Ecto neural progenitor cell (in vitro differentiated cells): ENCODE measurements at places on chromosomes 16 and 17.
A peak's percentile ranks its signal among the peaks of the same experiment; 100 is the strongest.

- no peak for DNase-seq
Observed at GRCh38 chr17:57574040-57574513, 171.0 kb downstream of the CCDC182 start.

DNA sequence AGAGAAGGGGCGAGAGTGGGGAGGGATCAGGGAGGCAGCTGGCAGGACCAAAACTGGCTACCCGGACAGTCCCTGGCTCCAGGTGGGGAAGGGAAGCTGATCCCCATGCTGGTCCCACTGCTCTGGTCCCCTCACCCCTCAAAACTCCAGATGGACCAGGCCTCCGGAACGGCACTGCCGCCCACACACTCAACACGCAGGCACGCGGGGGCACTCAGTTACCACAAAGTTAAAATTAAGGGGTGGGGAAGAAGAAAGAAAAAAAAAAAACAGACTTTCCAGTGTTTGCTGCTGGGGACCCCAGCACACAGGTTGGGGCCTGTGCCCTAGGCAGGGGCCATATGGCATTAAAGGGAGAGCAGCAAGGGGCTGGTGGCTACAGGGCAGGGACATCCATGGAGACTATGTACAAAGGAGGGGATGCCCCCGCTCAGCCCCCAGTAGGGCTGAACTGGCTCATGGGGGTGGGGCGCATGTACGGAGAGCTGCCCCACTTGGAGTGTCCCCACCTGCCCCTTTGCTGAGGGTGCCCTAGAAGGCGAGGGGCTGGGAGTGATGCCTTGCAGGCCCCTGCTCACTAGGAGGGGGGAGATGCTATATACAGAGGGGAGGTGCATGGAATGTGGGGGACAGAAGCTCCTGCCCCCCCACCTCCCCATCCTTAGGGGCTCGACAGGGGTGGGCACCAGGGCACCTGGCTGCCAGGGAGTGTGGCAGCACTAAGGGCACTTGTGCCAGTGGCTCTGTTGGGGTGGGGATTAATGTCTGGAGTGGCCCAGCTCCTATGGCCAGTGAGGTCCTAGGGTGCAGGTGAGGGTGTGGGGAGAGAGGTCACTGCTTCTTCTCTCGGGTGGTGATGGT, 5.6 kb downstream of the TP53I13 start:
- DNase-seq, result no peak

- DNase-seq, result no peak
Observed at GRCh38 chr16:22618842-22619241, 108.2 kb downstream of the NPIPB5 start.

- DNase-seq, result no peak
Observed at GRCh38 chr16:58324792-58325191, 30.0 kb upstream of the PRSS54 start.

DNA sequence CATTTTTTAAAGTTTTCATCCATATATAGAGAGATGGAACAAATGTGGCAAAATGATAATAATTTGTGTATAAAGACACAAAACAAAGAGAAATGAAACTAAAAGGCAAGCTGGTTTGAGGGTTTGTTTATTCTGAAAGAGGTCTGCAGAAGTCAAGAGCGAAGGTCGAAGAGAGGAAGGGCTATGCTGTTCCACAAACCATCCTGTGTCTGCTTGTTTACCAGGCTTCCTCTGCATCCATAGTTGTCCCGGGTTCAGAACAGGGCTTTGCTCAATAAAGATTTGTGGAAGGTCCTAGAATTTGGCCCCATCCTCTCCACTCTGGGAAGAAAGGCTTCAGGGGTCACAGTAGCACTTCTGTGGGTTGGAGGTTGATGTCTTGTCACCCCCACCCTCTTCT, 2.4 kb upstream of the MARVELD3 start:
- no peak for DNase-seq

- no peak for DNase-seq
Observed at GRCh38 chr17:7667656-7668406, 17.1 kb downstream of the ATP1B2 start.

DNA sequence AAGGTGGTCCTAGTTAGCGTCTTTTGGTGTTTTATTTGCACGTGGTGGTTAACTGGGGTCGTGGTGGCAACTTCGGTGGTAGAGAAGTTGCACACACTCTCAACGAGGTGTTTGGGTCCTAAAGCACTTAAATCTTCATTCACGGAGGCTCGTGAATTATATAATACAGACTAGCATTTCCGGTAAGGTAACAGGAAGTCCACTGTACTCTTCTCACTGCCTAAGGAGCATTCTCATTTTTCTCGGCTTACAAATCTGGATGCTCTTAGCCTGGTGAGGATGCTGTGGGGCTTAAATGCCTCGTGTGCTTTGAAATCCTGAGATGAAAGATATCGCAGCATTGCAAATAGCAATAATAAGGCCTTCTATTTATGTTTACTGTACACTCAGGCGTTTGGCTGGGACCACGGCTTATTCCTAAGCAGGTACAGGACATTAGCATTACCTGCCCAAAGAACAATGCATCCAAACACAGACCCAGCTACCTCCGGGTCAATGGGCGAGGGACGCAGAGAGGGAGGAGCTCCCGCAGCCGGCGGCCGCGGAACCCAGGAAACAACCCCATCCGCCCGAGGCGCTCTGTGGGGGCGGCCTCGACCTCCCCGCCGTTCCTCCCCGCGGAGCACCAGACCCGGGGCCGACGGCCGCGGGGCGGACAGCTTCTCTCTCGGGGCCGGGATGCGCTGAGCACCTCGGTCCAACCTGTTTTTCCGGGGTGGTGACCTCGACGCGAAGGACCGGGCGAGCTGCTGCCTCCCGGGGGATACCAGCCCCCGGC, 856 bp downstream of the DNAJA2 start:
- DNase-seq, result no peak

GRCh38 chr16:81280393-81280792, 34.4 kb upstream of the GAN start:
- DNase-seq, result no peak

- DNase-seq, result no peak
Observed at GRCh38 chr17:79205688-79206205, 131.1 kb downstream of the ENGASE start.

DNA sequence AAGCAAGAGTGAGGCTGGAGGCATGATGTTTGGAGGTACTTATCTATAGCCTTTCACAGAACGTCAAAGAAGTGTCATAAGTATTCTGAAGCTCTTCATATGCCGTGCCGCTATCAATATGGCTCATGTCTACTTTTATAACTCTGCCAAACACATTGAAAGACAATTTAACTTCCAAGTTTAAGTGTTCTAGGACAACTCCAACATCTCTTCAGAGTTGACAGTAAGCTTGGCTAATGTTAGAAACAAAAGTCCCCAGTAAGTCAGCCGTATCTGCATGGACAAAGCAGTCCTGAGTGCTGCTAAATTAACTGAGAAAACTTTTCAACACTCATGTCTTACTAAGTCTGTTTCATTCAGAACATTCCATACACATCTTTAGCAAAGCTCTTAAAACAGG, 32.2 kb downstream of the GRB2 start:
- DNase-seq, result no peak

GRCh38 chr16:13435873-13436474, 484.0 kb upstream of the ERCC4 start:
- DNase-seq, result no peak

- DNase-seq, result no peak
Observed at GRCh38 chr17:50088952-50089825, 6.0 kb upstream of the PDK2 start.

- DNase-seq, result no peak
Observed at GRCh38 chr16:54657058-54657708, 273.5 kb upstream of the IRX5 start.

GRCh38 chr16:77171745-77172635, 19.0 kb upstream of the MON1B start:
- no peak for DNase-seq

DNA sequence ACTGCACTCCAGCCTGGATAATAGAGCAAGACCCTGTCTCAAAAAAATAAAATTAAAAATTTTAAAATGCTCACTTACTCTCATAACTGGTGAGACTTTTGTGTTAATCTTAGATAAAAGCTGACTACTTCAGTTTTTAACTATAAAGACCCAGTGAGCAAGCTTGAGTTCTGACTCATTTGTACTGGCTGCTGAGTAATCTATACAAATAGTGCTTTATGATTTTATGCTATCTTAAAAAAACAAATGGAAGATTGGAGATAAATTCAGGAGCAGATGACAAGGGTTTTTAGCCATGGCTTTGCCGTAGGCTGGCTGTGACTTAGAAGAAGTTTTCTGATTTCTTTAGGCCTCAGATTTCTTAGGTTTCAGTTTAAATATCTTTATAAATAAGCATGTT, 30.5 kb downstream of the SNTB2 start:
- DNase-seq, result no peak

GRCh38 chr16:10339777-10340732, 45.8 kb upstream of the ATF7IP2 start:
- DNase-seq, result no peak

- DNase-seq, result no peak
Observed at GRCh38 chr17:8697323-8697741, 47.3 kb downstream of the CCDC42 start.

GRCh38 chr17:42027961-42028790, 8.3 kb downstream of the NKIRAS2 start:
- DNase-seq, result peak; percentile 80

- DNase-seq, result no peak
Observed at GRCh38 chr17:58119491-58119890, 28.7 kb upstream of the OR4D1 start.

GRCh38 chr17:21301593-21302550, 17.4 kb downstream of the MAP2K3 start:
- DNase-seq, result no peak

DNA sequence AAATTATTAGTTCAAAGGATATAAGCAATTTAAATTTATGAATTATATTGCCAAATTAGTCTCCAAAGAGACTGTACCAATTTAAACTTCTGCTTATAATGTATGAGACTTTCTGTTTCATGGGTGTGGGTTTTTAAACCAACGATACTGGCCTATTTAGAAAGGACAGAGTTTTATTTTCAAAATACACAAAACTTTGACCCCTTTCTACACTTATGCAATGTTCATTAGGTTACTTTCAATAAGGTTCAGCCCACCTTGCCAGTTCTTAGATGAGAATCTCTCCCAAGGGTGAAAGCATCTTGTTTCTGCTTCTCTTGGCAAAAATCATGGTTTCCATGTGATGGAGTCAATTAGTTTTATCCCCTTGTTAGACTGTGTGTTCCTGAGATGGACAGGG, 84.7 kb downstream of the MYO1D start:
- DNase-seq, result no peak

GRCh38 chr17:28500712-28501379, 5.3 kb upstream of the FOXN1 start:
- no peak for DNase-seq

- no peak for DNase-seq
Observed at GRCh38 chr17:9512323-9513168, 63.1 kb downstream of the STX8 start.

- no peak for DNase-seq
Observed at GRCh38 chr17:63840591-63841349, 1.7 kb downstream of the SMARCD2 start.

GRCh38 chr17:61400066-61400716, 548 bp downstream of the TBX2 start:
- DNase-seq, result peak; percentile 79

DNA sequence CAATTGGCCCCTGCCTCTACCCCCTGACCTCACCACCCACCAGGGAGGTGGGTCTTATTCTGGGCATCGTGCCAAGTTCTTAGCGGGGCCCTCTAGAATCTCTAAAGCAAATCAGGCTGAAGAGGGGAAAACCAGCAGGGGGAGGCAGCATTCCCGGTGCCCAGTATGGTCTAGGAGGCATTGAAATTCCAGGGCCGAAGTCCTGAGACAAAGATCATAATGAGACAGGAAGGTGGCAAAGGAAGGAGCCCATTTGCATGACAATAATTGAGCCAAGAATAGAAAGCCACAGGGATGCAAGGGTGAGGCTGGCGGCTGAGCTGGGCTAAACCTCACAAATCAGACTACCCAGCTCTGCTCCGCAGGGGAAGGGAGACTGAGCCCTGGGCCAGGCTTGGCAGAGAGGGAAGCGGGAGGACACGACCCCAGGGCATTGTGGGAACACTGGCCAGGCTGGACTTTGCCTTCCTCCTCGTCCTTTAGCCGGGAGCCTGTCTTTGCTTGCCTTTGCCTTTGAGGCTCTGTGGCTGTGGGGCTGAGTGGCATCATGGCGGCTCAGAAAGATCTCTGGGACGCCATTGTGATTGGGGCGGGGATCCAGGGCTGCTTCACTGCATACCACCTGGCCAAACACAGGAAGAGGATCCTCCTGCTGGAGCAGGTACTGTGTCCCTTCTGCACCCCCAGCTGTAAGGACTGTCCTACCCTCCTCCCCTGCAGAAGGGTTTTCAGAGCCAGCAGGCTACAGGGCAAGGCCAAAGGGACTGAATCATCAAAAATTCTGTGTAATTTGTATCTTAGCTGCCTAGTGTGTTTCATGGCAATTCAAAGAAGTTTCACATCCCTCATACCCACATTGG, at the start of gene PIPOX:
PIPOX (plus strand) TSS at position 463 of the 860 bp plus-strand sequence; CDS start at position 548, 85 bp downstream.
- peak; percentile 73 for DNase-seq

DNA sequence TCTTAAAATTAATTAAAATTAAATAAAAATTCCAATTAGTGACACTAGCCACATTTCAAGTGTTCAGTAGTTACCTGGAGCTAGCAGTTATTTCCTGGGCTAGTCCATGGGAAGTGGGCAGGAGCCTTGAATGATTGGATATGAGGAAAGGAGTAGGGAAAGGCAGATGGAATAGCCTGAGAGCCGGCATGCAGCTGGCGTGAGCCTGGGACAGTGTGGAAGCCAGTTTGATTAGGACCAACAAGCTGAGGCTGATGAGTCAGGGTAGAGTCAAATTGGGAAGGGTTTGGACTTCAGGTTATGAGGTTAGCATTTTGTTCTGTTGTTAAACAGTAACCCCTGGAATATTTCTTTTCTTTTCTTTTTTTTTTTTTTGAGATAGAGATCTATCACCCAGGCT, 15.3 kb upstream of the GNA13 start:
- DNase-seq, result no peak

DNA sequence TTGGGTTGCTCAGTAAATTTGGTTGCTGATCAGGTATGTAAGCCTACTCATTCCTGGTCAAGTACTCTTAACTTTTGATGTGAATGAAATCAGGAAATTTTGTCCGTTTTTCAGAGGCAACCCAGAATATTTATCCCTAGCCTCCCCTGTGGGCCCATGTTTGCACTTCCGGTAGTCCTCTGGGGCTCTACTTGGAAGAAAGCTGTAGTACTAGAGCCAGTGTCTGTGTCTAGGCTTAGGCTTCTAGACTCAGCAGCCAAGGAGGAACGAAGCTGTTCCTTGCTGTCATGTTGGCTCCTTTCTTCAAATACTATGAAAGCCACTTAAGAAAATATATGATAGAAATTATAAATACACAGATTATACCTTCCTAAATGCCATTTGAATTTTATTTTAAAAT, 21.2 kb downstream of the ESRP2 start:
- DNase-seq, result no peak
